ENCODE measurements at places on chromosomes 12 and 14.

- DNase-seq, result no peak
- H3K4me3 ChIP-seq, result no peak overlapping the region
- H3K27ac ChIP-seq, result no peak overlapping the region
- no peaks in the 10 kb centered on the region for H3K36me3 ChIP-seq
- H3K4me1 ChIP-seq, result no peaks in the 10 kb centered on the region
- no peaks in the 10 kb centered on the region for H3K27me3 ChIP-seq
These were observed 89.4 kb downstream of the SUDS3 start for GRCh38 chr12:118465706-118466105.

- H3K4me1 ChIP-seq, result no peaks in the 10 kb centered on the region
- no peaks in the 10 kb centered on the region for H3K36me3 ChIP-seq
- DNase-seq, result no peak
These were observed 60.4 kb upstream of the CMKLR1 start for GRCh38 chr12:108399514-108399913.

GRCh38 chr14:68229423-68230100, 410.0 kb downstream of the RAD51B start:
- H3K4me1 ChIP-seq, result peaks cover 47% of the 10 kb centered on the region
- no peaks in the 10 kb centered on the region for H3K36me3 ChIP-seq
- no peak overlapping the region for H3K4me3 ChIP-seq
- no peak for DNase-seq

- peak overlapping the region; percentile 69 for H3K27ac ChIP-seq
- no peaks in the 10 kb centered on the region for H3K36me3 ChIP-seq
- peak overlapping the region; percentile 67 for H3K4me3 ChIP-seq
- H3K27me3 ChIP-seq, result no peaks in the 10 kb centered on the region
These were observed 927 bp downstream of the ABCB9 start for GRCh38 chr12:122965321-122965751.

DNA sequence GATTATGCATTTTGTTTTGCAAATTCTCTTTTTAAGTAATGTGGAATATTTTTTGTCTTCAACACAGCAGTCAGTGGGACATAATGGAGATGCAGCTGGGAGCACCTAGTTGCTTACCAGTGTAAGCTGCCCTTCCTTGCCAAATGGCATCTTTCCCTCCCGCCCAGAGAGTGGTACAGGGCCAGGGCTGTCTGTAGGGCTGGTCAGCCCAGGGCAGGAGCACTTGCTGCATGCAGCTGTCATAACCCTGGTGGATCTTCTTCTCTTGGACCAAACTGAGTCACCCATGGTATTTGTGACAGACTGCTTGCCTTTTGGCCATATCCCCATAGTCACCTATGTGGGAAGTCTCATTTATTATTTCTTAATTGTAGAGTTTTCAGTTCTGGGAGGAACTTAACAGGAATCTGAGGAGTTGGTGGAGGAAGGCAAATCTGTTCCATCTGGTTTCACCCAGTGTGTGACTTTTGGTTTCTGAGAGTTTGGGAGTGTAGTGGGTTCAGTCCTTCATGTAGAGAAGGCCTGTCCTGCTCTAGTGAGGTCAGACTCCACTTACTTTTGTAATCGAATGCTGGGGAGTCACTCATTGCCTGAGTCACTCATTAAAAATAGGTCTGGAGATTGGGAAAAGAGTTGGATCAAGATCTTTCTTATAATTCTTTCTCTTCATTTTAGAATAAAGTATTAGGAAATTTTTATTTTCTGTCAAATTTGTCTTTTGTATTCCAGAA, 62.0 kb upstream of the ASPG start:
- H3K4me1 ChIP-seq, result no peaks in the 10 kb centered on the region
- no peaks in the 10 kb centered on the region for H3K27me3 ChIP-seq
- no peak overlapping the region for H3K27ac ChIP-seq
- H3K4me3 ChIP-seq, result no peak overlapping the region

DNA sequence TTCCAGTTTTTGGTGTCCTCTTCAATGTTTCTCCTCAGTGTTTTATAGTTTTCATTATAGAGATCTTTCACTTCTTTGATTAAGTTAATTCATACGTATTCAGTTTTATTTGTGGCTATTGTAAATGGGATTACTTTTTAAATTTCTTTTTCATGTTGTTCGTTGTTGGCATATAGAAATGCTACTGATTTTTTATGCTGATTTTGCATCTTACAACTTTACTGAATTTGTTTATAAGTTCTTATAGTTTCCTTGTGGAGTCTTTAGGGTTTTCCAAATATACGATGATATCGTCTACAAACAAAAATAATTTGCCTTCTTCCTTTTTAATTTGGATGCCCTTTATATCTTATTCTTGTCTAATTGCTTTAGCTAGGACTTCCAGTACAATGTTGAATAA, 9.7 kb upstream of the SDR9C7 start:
- H3K27me3 ChIP-seq, result no peaks in the 10 kb centered on the region
- no peaks in the 10 kb centered on the region for H3K36me3 ChIP-seq
- H3K27ac ChIP-seq, result no peak overlapping the region
- DNase-seq, result no peak

- no peaks in the 10 kb centered on the region for H3K36me3 ChIP-seq
- H3K27ac ChIP-seq, result peak overlapping the region; percentile 90
- peak overlapping the region; percentile 83 for H3K4me3 ChIP-seq
- H3K4me1 ChIP-seq, result peaks cover 44% of the 10 kb centered on the region
- H3K27me3 ChIP-seq, result no peaks in the 10 kb centered on the region
These were observed 916 bp upstream of the PAWR start for GRCh38 chr12:79691511-79692248.

GRCh38 chr12:12946686-12947355, 5.1 kb downstream of the GPRC5D start:
- no peak overlapping the region for H3K27ac ChIP-seq
- no peak overlapping the region for H3K4me3 ChIP-seq
- H3K4me1 ChIP-seq, result no peaks in the 10 kb centered on the region
- no peak for DNase-seq
- H3K27me3 ChIP-seq, result no peaks in the 10 kb centered on the region

GRCh38 chr12:76255281-76255680, 92.9 kb downstream of the BBS10 start:
- H3K4me3 ChIP-seq, result no peak overlapping the region
- H3K27me3 ChIP-seq, result no peaks in the 10 kb centered on the region
- no peak for DNase-seq
- H3K27ac ChIP-seq, result no peak overlapping the region

DNA sequence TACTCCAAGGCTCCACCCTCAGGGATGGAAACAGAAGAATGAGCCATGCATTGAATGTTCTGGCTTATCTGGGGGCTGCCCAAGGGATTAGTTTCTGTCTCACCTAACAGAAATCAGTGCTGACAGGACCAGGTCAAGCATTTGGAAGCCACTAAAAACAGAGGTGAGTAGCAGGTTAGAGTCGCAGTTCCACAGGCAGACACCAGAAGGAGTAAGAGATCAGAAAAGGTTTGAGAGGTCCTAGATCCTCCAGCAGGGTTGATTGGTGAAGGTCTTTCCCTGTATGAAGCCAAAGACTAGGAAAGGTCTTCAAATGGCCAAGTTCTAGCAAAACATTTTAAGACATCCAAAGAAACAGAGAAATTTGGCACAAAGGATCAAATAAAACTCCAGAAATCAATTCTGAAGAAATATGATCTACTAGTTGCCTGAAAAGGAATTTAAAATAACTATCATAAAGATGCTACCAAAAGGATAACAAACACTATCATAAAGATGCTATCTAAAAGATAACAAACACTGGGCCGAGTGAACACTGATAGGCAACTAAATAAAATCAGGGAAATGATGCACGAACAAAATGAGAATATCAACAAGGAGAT, 19.5 kb upstream of the TTC9 start:
- H3K27ac ChIP-seq, result no peak overlapping the region
- no peaks in the 10 kb centered on the region for H3K27me3 ChIP-seq
- no peak overlapping the region for H3K4me3 ChIP-seq
- no peaks in the 10 kb centered on the region for H3K4me1 ChIP-seq

- H3K27ac ChIP-seq, result no peak overlapping the region
- no peaks in the 10 kb centered on the region for H3K4me1 ChIP-seq
- H3K4me3 ChIP-seq, result no peak overlapping the region
- DNase-seq, result no peak
These were observed 56.3 kb downstream of the SLC4A8 start for GRCh38 chr12:51480978-51481377.

GRCh38 chr12:95653771-95654546, 102.7 kb upstream of the USP44 start:
- peaks cover 5% of the 10 kb centered on the region for H3K4me1 ChIP-seq
- H3K4me3 ChIP-seq, result no peak overlapping the region
- no peaks in the 10 kb centered on the region for H3K36me3 ChIP-seq
- no peak for DNase-seq
- H3K27ac ChIP-seq, result peak overlapping the region; percentile 71

DNA sequence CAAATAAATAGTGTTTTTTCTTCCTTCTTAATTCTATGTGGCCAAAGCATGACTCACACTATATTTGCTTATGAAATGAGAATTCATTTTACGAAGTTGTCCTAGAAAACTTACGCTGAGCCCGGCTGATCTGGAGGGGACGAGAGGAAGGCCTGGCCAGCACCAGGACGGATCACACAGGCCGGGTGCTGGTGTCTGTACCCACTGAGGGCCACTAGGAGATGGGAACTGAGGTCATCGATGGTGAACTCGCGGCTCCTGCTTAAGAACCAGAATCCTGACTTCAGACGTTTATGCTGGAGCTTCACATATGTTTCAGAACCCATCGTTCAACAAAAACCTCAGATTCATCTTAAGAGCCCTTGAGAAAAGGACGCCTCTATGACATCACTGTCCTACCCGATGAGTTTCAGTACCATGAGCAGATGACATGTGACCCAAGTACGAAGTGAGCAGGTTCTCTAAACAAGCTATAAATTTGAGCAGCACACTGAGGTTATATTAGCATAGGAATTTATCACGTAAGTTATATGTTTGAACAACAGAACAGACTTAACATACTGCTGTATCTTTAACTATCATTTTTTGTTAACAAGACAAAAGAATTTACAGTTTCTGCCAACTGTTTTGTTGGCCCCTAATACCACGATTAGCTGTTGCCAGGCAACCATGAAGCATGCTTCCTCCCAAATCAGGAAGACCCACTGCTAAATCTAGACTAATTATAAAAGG, 111.9 kb downstream of the FOXN3 start:
- no peak for DNase-seq
- peaks cover 51% of the 10 kb centered on the region for H3K4me1 ChIP-seq
- H3K27me3 ChIP-seq, result no peaks in the 10 kb centered on the region
- peaks cover 7% of the 10 kb centered on the region for H3K36me3 ChIP-seq

DNA sequence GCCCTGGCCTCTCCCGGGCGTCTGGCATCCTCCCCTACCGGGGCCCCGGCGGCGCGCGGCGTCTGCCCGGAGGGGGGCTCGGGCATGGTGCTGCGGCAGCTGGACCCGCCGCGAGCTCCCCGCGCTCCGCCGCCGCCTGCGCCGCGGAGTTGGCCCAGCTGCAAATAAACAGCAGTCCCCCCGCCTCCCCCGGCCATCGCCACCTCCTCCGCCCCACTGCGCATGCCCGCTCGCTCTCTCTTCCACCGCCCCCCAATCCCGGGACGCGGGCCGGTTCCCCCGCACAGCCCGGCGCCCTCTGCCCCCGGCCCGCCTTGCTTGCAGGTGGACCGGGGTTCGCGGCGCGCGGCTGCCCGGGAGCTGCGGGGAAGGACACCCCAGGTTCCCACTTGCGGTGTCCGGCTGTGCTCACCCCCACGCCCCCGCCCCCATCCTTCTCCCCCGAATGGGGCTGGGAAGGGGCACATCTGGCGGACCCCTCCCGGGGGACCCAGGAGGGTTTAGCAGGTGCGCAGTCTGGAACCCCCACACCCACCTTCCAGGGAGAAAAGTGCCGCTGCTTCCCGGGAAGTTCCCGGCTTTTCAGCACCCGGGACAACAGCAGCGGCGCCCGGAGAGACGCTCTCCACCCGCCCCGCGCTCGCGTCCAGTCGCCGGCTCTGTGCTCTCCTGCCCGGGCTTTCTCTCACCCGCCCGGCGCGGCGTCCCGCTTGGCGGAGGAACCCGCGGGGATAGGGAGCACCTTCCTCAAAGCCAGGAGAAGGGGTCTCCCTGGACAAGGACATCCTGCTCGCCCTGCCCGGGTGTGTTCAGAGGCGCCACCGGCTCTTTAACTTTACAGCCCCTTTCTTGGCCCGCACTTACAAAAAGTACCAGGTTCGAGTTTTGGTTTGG, at the start of gene TMTC1:
TMTC1 (minus strand) TSS at position 170 of the 894 bp plus-strand sequence. CDS start 191 bp downstream, outside the sequence.
- DNase-seq, result peak; percentile 88
- no peaks in the 10 kb centered on the region for H3K36me3 ChIP-seq
- peaks cover 6% of the 10 kb centered on the region for H3K4me1 ChIP-seq
- H3K4me3 ChIP-seq, result peak within 1 kb of the TSS; percentile 86
- peak within 1 kb of the TSS; percentile 52 for H3K27ac ChIP-seq

GRCh38 chr12:64083285-64084210, 138.5 kb downstream of the KICS2 start:
- DNase-seq, result peak; percentile 87
- no peaks in the 10 kb centered on the region for H3K36me3 ChIP-seq
- no peaks in the 10 kb centered on the region for H3K27me3 ChIP-seq
- peaks cover 61% of the 10 kb centered on the region for H3K4me1 ChIP-seq
- H3K4me3 ChIP-seq, result no peak overlapping the region

DNA sequence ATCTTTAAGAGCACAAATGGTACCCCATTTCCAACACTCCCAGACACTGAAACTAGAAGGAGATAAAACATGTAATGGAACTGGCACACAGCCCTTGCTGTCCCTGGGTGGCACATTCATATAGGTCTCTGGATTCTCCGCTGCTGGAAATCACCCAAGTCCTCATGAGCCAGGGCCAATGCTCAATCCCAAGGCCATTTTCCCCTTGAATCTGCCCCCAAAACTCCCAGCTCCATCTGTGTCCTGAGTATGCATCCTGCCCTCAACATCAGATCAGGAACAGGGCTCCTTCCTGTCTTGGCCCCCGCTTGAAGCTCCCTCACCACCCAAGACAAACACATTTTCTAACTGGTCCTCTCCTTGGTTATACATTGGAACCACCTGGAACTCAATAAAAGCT, 24.6 kb downstream of the KRT76 start:
- H3K36me3 ChIP-seq, result no peaks in the 10 kb centered on the region
- no peaks in the 10 kb centered on the region for H3K27me3 ChIP-seq
- no peak overlapping the region for H3K27ac ChIP-seq
- no peaks in the 10 kb centered on the region for H3K4me1 ChIP-seq

GRCh38 chr14:91911474-91912032, 35.9 kb downstream of the FBLN5 start:
- DNase-seq, result peak; percentile 78
- H3K27ac ChIP-seq, result no peak overlapping the region
- H3K4me3 ChIP-seq, result no peak overlapping the region
- H3K27me3 ChIP-seq, result no peaks in the 10 kb centered on the region
- peaks cover 10% of the 10 kb centered on the region for H3K4me1 ChIP-seq

- H3K27me3 ChIP-seq, result no peaks in the 10 kb centered on the region
- DNase-seq, result no peak
- H3K4me3 ChIP-seq, result no peak overlapping the region
- no peaks in the 10 kb centered on the region for H3K4me1 ChIP-seq
- H3K36me3 ChIP-seq, result no peaks in the 10 kb centered on the region
These were observed 101.5 kb downstream of the RPAP3 start for GRCh38 chr12:47604221-47604873.

GRCh38 chr12:131067981-131068851, 114.5 kb downstream of the ADGRD1 start:
- no peaks in the 10 kb centered on the region for H3K36me3 ChIP-seq
- H3K4me3 ChIP-seq, result no peak overlapping the region
- DNase-seq, result peak; percentile 61
- peaks cover 4% of the 10 kb centered on the region for H3K4me1 ChIP-seq
